Lung microvascular endothelial cell (primary cell): ENCODE measurements at places on chromosomes 2 and 18. TPM values are rescaled to one million over a fixed set of nuclear protein-coding genes. Genes with fewer than 3 reads are reported as not detected.

DNA sequence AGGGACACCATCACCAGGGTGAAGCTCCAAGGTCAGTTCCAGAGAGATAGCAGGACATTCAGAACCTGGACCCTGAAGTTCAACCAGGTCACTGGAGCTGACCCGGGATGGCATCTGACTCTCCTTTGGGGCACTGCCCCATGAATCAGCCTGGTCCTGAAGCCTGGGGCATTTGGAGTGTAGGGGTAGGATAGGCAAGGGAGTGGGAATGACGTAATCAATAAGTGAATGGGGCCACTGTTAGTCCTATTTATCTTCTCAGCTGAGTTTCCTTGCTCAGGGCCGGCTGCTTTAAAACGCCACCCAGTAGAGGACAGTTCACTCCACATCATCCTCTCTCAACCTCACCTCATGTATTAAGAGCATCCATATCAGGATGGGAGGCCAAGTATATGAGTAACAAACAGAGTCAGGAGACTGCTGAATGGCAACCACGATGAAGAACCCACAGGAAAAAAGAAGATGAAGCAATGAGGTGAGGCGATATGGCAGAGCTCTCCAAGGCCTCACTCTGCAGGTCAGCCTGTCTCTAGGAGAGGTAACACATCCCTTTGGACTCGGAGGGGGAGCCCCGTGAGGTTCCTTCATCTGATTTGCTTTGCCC is 1.8 kb upstream of the RFX8 start:
- no peak for DNase-seq

- DNase-seq = no peak
These were observed 136.4 kb upstream of the SKOR2 start for GRCh38 chr18:47387864-47388263.

- no peak for DNase-seq
These were observed 250.5 kb downstream of the LOXHD1 start for GRCh38 chr18:46406539-46406932.

- DNase-seq = no peak
These were observed 14.5 kb downstream of the OSBPL6 start for GRCh38 chr2:178208817-178209216.

DNA sequence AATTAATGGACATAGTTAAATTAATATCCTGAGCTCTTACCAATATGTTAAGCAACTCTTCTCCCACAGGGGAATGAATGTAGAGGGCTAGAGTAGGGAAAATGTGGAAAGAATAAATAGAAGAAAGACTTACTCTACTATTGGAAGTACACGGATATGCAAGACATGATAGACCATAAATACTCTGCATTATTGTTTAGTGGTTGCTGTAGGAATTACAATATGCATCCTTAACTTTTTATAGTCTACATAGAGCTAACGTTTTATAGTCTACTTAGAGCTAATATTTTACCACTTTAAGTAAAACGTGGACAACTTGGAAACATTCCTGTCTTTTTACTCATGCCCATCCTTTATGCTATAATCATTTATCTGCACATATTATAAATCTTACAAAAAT is 163.8 kb upstream of the GALNT5 start:
- DNase-seq = no peak

DNA sequence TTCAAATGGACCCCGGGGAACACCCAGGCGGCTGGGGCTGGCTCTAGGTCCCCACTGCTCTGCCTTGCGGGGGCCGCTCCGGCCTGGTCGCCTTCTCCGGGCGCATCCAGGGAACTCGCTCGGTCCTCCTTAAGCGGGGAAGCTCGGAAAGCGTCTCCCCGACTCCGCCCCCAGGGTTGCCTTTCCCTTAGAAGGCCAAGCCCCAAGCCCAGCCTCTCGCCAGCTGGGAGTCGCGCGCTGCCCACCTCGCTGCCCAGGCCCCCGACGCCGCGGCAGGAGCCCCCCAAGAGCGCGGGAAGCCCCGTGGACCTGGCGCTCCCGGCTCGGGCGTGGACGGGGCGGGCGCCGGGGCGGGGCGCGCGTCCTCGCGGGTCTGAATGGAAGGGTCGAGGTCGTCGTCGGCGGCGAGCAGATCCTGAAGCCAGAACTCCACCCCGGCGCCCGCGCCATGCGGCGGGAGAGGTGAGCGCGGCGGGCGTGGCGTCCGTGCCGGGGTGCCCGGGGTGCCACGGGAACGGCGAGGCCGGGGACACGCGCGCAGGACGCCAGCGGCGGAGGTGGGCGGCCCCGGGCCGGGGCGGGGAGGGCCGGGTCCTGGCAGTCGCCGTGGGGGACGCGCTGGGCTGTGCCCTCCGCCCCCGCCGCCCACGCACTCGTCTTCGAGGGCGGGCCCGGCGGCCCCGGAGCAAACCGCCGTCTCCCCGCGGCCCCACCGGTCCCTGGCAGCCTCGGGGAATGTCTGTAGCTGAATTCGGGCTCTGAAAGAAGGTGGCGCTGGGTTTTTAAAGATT is at the start of gene BOK:
Gene BOK (plus strand): TSS at position 214 of the 791 bp plus-strand sequence. CDS start 739 bp downstream, outside the sequence.
- peak; percentile 67 for DNase-seq

DNA sequence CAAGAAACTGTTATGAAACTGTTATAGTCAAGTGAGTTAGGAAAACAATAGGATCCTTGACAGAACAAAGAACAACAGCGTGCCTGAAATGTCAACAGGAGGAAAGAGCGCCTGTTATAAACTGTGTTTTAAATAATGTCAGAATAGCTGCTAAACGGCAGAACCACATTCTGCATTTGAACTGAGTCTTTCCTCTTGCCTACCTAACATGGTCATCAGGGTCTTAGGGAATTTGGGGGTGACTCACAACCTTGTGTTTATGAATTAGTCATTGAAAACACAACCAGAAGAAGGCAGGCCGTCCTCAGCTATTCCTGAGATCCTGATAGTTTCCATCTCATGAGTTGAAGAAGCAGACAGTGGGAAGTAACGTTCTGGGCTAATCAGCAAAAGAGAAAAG is 222.0 kb upstream of the FN1 start:
- DNase-seq = no peak

DNA sequence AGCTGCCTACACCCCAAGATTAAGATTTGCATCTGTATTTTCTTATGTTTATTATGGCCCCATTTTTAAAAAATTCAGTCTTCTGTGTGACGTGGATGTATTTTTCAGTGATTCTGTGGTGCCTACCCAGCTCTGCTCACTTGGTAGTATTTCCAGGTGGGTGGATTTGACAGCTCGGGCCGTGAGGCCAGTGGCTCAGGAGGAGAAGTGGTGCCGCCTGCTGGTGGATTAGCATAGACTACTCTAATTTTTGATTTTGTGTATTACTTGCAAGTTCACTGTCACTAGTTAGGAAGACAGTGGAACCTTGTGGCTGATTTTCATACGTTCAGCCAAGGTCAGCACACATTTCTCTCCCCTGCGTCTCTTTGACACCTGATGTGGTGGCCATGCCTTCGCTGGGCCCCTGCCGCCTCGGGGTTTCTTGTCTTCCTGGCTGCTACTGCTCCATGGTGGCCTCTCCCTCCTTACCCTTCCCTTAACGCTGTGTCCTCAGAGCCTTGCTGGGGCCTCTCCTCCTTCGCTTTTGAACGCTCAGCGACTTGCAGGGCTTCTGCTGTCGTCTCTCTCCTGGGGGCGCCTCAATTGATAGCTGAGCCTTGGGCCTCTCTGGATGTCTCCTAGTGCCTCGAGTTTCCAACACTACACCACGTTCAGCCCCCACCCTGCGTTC is 89.4 kb downstream of the DGKD start:
- peak; percentile 94 for DNase-seq

DNA sequence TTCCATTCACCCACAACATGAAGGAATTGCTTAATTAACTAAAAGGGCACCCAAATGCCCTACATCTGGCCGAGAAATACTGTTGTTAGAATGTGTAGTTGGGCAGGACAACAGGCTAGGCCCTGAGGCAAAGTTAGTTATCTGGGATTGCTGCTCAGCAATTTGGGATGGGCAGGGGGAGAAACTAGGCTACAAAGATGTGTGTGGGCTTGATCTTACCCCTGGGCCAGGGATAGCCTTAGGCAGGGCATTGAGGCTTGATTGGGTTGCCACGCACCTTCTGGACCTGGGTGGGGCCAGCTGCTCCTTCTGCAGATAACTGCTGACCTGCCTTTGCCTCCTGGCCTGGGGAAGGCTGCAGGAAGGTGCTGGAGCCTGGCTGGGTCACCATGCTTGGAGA is 9.4 kb downstream of the IL18RAP start:
- DNase-seq = no peak

DNA sequence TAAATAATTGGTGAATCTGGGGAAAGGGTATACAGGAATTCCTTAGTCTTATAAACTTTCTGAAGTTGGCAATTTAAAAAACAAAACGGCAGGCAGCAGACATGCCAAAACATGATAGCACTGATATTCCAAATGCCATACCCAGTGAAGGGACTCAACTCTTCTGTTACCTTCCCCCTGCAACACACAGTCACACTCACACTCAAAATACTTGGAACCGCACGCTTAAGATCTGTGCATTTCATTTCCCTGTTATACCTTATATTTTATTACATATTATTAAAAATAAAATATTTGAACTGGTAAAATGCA is 123.4 kb downstream of the ZFP36L2 start:
- DNase-seq = no peak

- DNase-seq = no peak
These were observed 13.6 kb downstream of the METAP1D start for GRCh38 chr2:172013396-172013795.

DNA sequence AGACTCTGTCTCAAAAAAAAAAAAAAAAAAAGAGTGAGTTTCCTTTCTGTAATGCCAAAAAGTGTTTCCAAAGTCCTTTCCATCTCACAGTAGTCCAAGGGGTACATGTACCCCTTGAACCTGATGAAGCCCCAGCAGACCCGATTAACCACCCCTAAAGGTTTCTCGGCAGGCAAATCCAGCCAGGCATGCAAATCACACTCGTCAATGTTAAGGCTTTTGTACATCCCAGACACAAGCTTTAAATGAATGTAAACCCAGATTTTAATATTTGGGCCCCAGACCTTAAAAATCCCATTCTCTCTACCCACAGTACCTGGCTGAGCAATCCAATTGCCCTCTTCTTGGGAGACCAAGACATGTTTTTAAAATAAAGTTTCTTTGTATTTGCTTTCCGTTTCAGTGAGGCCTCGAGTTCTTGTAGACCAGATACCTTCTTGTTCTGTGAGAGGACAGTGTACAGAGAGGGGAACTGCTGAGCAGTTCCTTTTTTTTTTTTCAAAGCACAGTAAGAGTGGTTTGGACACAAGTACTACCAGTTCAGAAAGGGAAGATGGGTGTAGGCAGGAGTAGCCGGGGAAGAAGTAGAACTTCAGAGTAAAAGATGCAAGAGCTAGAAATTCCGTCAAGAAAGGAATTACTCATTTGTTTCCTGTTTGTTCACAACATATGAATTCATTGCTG is at the start of gene NLRC4:
Gene NLRC4 (minus strand): TSS at position 465 of the 684 bp plus-strand sequence. CDS start 8,111 bp downstream, outside the sequence.
- no peak for DNase-seq

DNA sequence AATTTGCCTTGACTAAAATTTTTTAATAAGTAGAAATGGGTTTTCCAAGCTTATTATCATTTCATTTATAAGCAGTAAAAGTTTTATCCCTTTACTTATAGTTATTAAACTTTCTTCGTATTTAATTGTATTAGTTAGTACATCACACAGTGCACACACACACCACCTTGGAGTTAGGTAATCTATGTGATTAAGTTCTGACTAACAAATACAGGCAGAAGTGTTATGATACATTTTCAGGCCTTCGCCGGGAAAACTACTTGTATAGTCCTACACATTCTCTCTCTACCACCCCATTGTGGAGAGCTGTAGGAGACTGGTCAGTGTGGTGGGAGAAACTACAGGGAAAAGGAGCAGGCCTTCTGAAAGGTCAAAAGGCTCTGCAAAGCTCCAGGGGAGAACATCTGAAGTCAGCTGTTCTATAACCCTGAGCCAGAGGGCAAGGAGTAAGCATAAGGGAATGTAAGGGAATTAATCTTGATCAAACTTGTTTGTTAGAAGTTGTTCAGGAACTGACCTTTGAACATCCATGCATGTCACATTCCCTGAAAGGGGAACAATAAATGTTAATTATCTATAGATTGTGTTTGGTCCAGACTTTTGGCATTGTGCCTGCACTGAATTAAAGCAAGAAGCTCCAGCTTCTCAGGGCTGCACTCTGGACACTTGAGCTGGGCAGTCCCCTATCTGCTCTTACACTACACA is 231.7 kb downstream of the FSIP2 start:
- no peak for DNase-seq

DNA sequence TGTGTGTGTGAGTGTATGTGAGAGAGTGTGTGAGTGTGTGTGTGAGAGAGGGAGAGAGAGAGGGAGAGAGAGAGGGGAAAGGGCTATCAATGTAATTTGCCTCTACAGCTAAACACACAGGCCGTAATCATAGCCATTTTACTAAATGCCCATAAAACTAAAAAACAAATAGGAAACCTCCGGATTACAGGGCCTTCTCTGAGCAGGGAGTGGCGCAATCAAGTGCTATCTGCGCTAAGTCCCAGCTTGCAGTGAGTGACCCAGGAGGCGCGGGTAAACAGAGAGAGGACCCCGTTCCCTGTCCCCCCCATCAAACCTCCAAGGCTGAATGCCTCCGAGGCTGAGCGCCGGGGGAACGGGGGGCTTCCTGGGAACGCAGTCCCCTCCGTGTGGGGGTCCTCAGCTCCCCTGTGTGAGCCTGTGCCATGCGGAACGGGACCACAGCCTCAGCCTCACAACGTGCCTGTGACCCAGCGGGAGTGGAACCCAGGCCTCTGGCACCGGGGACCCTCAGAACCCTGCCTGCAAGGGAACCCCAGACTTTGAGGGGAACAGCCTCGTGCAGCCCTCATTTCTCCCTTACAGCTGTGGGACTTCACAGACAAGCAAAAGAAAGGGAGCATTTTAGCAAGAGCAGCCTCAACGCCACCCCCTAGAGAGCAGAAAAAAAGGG is 54.7 kb upstream of the ID2 start:
- no peak for DNase-seq

DNA sequence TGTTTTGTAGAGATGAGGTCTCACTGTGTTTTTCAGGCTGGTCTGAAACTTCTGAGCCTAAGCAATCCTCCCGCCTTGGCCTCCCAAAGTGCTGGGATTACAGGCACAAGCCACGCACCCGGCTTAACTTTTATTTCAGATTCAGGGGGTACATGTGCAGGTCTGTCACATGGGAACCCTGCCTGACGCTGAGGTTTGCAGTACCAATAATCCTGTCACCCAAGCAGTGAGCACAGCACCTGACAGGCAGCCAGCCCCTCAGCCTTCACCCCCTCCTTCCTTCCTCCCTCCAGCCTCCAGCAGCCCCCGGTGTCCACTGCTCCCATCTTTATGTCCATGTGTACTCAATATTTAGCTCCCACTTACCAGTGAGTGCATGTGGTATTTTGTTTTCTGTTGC is 46.0 kb upstream of the RPL31 start:
- no peak for DNase-seq

- no peak for DNase-seq
These were observed 70.1 kb upstream of the ASB18 start for GRCh38 chr2:236334122-236334876.

DNA sequence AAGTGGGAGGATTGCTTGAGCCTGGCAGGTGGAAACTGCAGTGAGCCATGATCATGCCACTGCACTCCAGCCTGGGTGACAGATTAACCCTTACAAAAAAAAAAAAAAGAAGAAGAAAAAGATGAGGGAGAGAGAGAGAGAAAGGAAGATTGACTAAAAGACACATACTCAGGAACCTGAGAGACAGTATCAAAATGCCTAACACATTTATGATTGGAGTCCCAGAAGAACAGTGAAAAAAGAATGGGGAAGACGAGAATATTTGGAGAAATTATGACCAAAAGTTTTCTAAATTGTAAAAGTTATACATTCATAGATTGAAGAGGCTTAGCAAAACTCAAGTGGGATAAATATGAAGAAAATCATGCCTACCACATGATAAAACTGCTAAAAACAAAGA is 19.9 kb upstream of the SPATS2L start:
- no peak for DNase-seq

ARHGEF33 gene
- total RNA-seq = under 0.01 TPM in 1 of 2 replicates, not detected in the other

SGPP2 gene
- total RNA-seq = not detected in 2 replicates

CPLX4 gene
- total RNA-seq = not detected in 2 replicates

CUL3 gene
- total RNA-seq = 34.4 and 37.3 TPM in 2 replicates

RUFY4 gene
- total RNA-seq = not detected in 2 replicates
